ENCODE measurements at places on chromosomes 4 and X. TPM values are rescaled to one million over a fixed set of nuclear protein-coding genes. Genes with fewer than 3 reads are reported as not detected.

The EFHC2 gene
- total RNA-seq: 14.6 TPM

DNA sequence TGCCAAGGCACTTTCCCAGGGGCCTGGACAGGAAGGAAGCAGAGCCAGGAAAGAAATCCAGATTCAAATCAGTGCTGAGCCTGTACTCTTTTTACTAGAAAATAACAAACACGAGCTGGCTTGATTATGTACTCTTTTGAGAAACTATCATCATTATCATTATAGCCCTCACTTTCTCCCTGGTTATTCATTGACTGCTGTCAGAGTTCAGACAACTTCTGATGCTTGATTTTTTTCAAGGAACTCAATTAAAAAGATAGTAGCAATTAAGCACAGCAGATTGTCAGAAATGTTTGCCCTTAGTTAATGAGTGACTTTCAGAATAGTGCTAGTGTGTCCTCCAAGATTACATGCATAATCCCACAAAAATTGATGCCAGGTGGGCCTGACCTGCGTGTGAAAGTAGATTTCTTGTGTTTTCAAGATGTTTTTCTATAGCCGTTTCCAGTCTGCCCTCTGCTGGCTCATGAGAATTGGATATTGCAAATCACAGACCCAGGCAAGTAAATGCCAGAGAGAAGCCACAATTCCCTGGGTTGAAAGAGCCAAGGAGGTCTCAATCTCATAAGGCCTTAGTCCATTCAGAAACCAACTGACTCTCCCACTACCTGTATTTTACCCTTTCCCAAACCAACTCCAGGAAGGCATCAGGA, 14.3 kb upstream of the PNPLA4 start:
- no peak for DNase-seq

- DNase-seq: no peak
Measured at GRCh38 chrX:45596188-45596808, 395.6 kb upstream of the DIPK2B start.

DNA sequence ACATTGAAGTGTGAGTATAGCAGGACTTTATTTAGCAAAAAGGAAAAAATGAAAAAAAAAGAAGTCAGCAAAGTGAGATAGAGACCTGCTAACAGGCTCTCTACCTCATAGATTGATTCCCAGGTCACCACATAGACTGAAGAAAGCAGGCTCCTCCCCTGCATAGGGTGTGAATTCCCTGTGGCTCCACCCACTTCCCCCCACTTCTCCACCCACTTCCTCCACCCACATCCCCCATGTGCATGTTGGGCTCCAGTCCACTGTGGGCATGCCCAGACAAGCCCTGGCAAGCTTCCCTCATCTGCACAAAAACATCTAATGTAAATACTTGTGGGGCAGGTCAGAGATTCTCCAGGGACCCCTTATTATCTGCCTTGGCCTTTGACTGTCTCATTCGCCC, 97.8 kb downstream of the TMEM47 start:
- DNase-seq: no peak

DNA sequence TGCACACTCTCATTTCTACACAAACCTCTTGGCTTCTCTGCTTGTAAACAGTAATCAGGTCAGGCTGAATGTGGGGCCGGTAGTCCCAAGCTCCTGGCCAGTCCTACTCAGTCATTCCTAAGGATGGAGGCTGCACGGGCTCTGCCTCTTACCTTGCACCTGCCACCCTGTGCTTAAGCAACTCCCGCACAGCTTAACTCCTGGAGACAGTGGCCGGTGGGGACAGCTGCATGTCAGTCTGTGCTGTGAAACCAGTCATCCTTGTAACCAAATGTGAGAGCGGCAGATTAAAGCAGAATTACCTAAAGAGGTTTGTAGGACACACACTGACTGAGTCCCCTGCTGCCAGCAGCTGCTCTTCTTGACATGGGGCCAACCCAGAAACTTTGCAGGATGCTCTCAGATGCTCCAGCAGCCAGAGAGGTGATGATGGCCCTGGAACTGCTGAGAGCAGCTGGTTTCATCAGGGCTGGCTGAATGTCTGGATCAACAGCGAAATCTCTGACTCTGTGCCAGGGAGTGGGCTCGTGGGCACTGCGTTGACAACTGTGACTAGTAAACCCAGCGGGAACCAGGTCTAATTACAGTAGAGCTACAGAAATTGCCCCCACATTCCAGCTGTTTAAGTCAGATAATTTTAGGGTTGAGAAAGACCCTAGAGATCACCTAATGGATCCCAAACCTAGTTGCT, 123.7 kb downstream of the ANAPC4 start:
- no peak for DNase-seq

- DNase-seq: no peak
Measured at GRCh38 chr4:115278830-115279229, 165.4 kb upstream of the NDST4 start.

GRCh38 chr4:139416073-139416673, 37.7 kb upstream of the RAB33B start:
- DNase-seq: no peak

The HPGD gene
- total RNA-seq: 1.1 TPM

DNA sequence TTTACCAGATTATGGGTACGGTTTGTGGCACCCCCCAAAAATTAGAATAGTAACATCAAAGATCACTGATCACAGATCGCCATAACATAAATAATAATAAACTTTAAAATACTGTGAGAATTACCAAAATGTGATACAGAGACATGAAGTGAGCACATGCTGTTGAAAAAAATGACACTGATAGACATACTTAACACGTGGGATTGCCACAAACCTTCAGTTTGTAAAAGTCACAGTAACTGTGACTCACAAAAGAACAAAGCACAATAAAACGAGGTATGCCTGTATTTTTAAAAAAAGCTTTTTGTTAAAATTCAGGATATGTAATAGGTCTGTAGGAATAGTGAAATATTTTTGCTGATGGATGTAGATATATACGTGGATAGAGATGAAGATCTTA, 93.4 kb downstream of the TET2 start:
- DNase-seq: no peak

The XPNPEP2 gene
- total RNA-seq: 0.92 TPM

GRCh38 chr4:102612210-102612609, 111.1 kb downstream of the NFKB1 start:
- DNase-seq: no peak

The POLN gene
- 1.9 TPM for total RNA-seq

DNA sequence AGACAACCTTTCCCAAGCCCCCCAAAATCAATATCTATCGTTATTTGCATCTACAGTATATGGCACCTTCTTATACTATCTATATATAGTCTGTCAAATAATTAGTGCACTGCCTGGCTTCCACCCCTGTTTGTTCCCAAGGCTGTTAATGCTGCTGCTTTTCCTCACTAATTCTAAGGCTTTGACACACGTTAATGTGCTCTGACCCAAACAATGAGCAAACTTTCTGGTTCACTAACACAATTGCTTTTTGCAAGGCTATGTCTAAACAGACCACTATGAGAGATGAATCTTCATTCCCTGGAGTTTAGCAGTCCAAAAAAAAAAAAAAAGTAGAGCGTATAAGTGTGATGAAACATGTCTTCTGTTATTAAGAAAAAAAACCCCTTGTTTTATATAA, 360.9 kb upstream of the AGA start:
- DNase-seq: no peak

Measured in left ventricle myocardium superior (tissue), 1 donor.